ENCODE measurements at places on chromosomes 7 and 10. TPM values are rescaled to one million over a fixed set of nuclear protein-coding genes. Genes with fewer than 3 reads are reported as not detected.

The PPIA gene
- 1,287 TPM for total RNA-seq

The ZNF503 gene
- 50.1 TPM for total RNA-seq

The GALNT11 gene
- 46.3 TPM for total RNA-seq

The CPXM2 gene
- total RNA-seq: 16.8 TPM

The CNOT4 gene
- 13.4 TPM for total RNA-seq

The AMPH gene
- 22.6 TPM for total RNA-seq

The DPYSL4 gene
- total RNA-seq: 6.1 TPM

The TFAM gene
- 11.2 TPM for total RNA-seq

The HOXA6 gene
- not detected for total RNA-seq

The SUN3 gene
- not detected for total RNA-seq

The TUBAL3 gene
- not detected for total RNA-seq

The AKR1E2 gene
- total RNA-seq: 17.5 TPM

The LIPJ gene
- not detected for total RNA-seq

The MALRD1 gene
- 3.7 TPM for total RNA-seq

The PARG gene
- 26.7 TPM for total RNA-seq

The DGKI gene
- total RNA-seq: 3.5 TPM

The ANKRD1 gene
- 0.36 TPM for total RNA-seq

The FBXL15 gene
- 6.6 TPM for total RNA-seq

The PNPLA8 gene
- 30.7 TPM for total RNA-seq

The AUTS2 gene
- 22.3 TPM for total RNA-seq

The CDHR1 gene
- total RNA-seq: under 0.01 TPM

The PNLIPRP3 gene
- total RNA-seq: not detected

The TRPV5 gene
- not detected for total RNA-seq

The GOLGA7B gene
- under 0.01 TPM for total RNA-seq

The GNGT1 gene
- not detected for total RNA-seq

The FAM200A gene
- total RNA-seq: 5.5 TPM

The ANXA8L1 gene
- total RNA-seq: not detected

The MPP7 gene
- total RNA-seq: 0.16 TPM

The POP7 gene
- 23.5 TPM for total RNA-seq

The PALD1 gene
- total RNA-seq: 0.16 TPM

The BPGM gene
- 23.1 TPM for total RNA-seq

The INHBA gene
- 78.7 TPM for total RNA-seq

The AKR1C4 gene
- not detected for total RNA-seq

The STEAP2 gene
- 50.0 TPM for total RNA-seq

The WDFY4 gene
- not detected for total RNA-seq

The MUC3A gene
- total RNA-seq: not detected

The ZNF32 gene
- 33.3 TPM for total RNA-seq

The ATOH7 gene
- total RNA-seq: not detected

The SPACDR gene
- not detected for total RNA-seq

The C7orf33 gene
- not detected for total RNA-seq

The FOXL3 gene
- not detected for total RNA-seq

The CYP2E1 gene
- total RNA-seq: 1.3 TPM

The WEE2 gene
- total RNA-seq: not detected

The ABCB8 gene
- 33.9 TPM for total RNA-seq

The PALS2 gene
- total RNA-seq: 29.7 TPM

The TRIM50 gene
- not detected for total RNA-seq

The CNNM1 gene
- total RNA-seq: 0.36 TPM

The NYAP1 gene
- 3.0 TPM for total RNA-seq

The ADARB2 gene
- not detected for total RNA-seq

The EGFR gene
- 63.6 TPM for total RNA-seq

The CRCP gene
- total RNA-seq: 37.3 TPM

The CCM2 gene
- 47.5 TPM for total RNA-seq

The OPN4 gene
- total RNA-seq: not detected

The FAM180A gene
- total RNA-seq: 34.4 TPM

All from hair follicle dermal papilla cell (primary cell).